Thyroid gland (tissue), 4 donors: ENCODE measurements at places on chromosomes 1 and 21.

DNA sequence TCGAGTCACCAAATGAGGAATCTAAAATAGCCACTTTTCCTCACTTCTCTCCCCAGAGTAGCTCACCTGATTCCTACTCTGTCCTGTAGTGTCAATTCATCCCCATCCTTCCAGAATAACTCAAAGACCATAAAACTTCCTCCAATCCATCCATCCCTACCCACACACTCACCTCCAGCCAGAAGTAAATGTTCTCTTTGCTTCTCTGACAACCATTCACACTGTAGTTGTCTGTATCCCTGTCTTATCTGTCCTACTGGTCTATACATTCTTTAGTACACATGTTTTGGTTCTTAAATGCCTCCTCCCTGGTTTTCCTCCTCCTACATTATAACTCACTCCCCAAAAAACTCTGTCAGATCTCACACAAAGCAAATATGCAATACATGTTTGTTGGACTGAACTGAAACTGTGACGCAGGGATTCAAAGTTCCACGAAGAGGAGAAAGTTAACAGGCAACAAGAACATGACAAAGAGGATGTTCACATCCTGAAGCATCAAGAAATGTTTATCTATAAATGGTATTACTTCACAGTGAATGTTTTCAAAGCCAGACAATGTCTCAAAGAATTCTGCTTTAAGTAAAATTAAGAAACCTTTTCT, 11.0 kb downstream of the TP53BP2 start:
- no peak for DNase-seq
- H3K4me1 ChIP-seq = peaks cover 70% of the 10 kb centered on the region
- H3K36me3 ChIP-seq = no peaks in the 10 kb centered on the region
- H3K27ac ChIP-seq = peak overlapping the region; percentile 0
- no peaks in the 10 kb centered on the region for H3K27me3 ChIP-seq

DNA sequence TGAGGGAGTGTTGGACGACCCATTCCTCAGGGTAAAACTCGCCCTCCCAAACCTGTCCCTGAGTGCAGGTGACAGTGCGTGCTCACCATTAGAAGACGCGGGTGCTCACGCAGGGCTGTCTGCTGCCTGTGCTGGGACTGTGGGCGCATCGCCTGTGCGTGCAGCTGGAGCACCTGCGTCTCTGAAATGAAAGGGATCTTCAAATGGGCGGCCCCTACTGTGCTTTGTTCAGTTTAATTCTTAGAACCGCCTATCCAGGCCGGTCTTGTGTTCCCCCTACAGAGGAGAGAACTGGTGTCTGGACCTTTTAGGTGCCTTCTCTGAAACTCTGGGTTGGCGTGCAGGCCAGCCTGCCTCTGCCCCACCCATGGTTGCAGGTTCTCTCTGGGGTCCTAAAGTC, 125.8 kb downstream of the PCBP3 start:
- H3K36me3 ChIP-seq = no peaks in the 10 kb centered on the region
- no peaks in the 10 kb centered on the region for H3K4me1 ChIP-seq
- no peak for DNase-seq
- H3K27me3 ChIP-seq = no peaks in the 10 kb centered on the region

DNA sequence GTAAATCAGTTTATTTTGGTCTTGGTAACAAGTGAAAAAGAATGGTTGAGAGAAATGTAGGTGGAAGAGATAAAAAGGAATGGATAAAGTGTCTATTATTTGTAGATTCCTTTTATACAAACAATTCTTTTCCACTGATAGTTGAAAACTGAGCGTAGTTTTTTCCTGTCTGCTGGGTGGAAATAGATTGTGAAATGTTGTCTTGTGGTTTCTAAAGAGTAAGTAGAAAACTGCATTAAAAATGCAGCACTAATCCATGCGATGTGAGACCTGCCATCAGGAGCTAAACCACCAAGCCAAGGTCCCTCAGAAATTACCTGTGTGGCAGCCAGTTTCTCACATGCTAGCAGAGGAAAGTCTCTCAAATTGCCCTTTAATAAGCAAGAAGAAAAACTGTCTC, 103.2 kb upstream of the SLC44A3 start:
- no peaks in the 10 kb centered on the region for H3K36me3 ChIP-seq
- no peak for DNase-seq

GRCh38 chr1:12760256-12760795, 13.2 kb upstream of the PRAMEF12 start:
- no peaks in the 10 kb centered on the region for H3K4me1 ChIP-seq
- DNase-seq = no peak
- no peak overlapping the region for H3K4me3 ChIP-seq
- no peaks in the 10 kb centered on the region for H3K27me3 ChIP-seq
- no peak overlapping the region for H3K27ac ChIP-seq

DNA sequence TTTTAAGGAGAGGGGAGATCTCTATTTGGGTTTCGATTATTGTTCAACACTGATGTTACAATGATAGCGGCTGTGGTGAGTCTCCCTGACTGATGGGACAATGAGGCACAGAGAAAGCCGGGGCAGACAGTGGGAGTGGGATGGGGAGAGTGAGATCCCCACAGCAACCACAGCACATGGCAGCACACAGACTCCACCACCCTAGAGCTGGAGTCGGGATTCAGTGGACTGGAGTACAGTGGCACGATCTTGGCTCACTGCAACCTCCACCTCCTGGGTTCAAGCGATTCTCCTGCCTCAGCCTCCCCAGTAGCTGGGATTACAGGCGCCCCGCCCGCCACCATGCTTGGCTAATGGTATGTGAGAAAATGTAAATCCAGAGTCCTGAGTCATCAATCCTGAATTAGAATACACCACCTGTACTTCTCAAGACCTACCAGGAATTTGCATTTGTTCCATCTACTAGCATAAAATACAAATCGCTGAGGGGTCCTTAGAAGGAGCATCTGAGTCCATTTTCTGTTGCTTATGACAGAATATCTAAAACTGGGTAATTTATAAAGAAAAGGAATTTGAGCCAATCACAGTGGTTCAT, 125.8 kb downstream of the TOMM20 start:
- no peak overlapping the region for H3K4me3 ChIP-seq
- H3K4me1 ChIP-seq = peaks cover 17% of the 10 kb centered on the region
- no peak overlapping the region for H3K27ac ChIP-seq
- H3K36me3 ChIP-seq = no peaks in the 10 kb centered on the region
